ENCODE measurements at places on chromosomes 3 and 15.

GRCh38 chr3:111594205-111594604 lies 941 bp downstream of the ZBED2 start:
- no peak for DNase-seq

DNA sequence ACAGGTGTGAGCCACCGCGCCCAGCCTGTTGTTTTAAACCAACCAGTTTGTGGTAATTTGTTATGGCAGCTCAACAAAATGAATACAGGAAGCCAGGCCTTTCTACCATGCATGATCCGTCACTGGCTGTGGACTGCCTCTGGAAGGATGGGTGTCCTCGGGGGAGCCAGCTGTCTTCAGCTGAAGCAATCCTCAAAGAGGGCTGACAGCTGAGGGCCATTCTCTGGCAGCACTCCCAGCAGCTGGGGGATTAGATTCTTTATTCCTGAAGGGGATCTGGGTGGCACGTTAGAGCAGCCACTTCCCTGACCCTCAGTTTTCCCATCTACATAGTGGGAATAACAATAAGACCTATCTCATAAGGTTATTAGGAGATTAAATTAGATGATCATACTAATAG lies 24.4 kb downstream of the POLR2M start:
- no peak for DNase-seq

GRCh38 chr3:108125550-108126071 lies 34.8 kb upstream of the CD47 start:
- DNase-seq = no peak

DNA sequence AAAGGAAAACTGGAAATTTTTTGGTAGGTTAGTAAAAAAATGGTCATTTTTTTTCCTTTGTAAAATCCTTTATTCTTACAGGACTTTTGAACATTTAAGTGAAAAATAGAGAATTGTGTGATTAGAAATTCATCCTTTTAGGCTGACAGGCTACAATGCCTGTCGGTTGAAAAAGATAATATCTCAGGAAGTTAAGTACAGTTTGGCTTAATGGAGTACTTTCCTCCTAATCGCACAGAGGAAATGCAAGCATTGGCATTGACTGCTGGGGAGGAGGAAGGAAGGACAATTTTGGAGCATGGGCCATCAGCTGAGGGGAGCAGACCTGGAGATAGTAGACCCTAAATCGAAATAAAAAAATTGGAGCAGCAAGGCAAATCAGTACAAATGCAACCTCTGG lies 135.1 kb upstream of the ICE2 start:
- no peak for DNase-seq

DNA sequence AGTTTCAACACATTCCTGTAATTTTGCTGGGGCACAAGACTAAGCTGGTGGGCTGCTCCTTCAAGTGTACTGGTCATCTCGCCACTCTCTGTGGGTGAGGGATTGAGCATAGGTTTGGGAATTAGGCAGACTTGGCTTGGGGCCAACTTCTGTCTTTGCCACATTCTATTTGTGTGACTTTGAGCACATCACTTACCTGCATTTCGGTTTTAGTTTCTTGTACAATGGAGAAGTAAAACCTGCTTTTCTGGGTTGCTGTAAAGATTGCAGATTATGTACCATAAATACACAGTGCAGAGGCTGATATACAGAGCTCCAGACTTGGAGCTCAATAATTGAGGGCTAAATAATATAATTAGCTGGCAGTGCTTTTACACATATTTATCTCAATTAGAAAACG lies 162.1 kb downstream of the C3orf38 start:
- no peak for DNase-seq

- DNase-seq = no peak
Measured at GRCh38 chr15:70466305-70466704, 297.1 kb downstream of the UACA start.

DNA sequence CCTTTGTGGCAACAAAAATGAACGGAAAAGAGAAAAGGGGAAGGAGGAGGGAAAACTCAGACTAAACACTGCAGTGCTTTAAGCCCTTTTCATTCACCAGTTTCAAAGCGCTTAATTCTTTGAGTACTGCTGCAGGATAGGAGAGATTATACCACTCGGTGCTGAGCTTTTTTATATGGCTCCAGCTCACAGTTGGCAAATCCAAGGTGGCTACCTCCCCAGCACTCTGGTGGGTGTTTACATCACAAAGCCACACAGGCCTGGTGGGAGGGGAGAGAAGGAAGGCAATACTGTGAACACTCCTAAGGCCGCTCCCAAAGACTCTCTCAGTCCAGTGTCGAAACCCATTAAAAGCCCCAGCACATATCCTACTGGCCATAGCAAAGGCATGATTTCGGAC lies 191.4 kb downstream of the STT3B start:
- DNase-seq = no peak

DNA sequence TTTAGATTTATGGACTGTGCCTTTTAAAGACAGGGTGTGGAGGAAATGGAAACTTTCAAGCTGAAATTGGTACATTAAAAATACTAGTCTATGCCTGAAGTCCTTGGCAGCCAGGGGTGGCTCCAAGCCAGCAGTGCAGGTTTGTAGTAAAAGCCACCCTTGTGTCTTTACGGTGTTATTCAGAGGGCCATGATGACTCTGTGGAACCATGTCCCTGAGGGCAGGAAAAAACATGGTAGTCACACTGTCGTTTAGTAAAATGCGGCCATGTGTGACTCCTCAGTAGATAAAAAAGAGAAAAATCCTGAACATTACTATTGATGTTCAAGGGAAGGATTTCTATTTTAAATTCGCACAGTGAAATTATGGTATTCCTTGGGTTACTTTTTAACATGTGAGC lies 2.7 kb downstream of the FAN1 start:
- no peak for DNase-seq

DNA sequence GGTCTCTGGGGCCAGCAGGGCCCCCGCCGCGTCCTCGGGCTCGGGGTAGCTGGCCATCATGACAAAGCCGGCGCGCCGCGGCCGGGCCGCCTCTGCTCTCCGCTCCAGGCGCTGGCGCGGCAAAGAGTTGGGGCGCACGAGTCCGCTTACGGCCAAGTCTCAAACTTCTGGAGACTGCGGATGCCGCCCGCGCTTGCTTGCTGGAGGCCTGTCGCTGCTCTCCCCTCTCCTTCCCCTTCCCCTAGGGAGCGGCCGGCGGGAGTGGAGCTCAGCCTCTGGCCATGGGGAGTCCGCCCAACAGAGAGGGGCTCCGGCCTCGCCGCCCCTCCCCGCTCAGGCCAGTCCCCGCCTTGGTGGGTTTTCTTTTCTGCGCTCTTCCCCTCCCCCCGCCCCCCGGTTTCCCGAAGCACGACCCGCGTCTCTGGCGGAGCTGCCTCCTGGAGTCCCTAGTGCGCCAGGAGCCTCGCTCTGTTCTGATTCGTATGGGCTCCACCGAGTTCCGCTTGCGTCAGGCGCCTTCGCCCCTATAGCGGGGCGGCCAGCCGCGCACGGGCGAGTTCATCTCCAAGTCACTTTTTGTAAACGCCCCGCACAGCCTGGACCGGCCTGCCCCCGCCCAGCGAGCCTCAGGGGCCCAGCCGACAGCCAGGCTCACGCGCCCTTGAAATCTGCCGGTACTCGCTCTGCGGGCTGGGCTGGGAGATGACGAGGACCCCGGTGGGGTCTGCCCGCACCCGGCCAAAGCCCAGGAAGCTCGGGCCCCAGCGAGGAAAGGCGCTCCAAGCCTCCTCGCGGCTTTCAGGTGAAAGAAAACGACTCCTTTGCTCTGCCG lies at the start of the genes FOXL2 and FOXL2NB:
Gene FOXL2, minus strand, starts transcription at position 475 of the 832 bp plus-strand sequence. Its CDS starts 415 bp downstream, at position 60.
Gene FOXL2NB, plus strand, starts transcription at position 555 of the 832 bp plus-strand sequence. Its CDS starts 148 bp downstream, at position 703.
- peak; percentile 43 for DNase-seq

GRCh38 chr3:136336329-136337100 lies 86.4 kb downstream of the PCCB start:
- no peak for DNase-seq

GRCh38 chr3:138578961-138579574 lies 15.0 kb downstream of the CEP70 start:
- DNase-seq = no peak

DNA sequence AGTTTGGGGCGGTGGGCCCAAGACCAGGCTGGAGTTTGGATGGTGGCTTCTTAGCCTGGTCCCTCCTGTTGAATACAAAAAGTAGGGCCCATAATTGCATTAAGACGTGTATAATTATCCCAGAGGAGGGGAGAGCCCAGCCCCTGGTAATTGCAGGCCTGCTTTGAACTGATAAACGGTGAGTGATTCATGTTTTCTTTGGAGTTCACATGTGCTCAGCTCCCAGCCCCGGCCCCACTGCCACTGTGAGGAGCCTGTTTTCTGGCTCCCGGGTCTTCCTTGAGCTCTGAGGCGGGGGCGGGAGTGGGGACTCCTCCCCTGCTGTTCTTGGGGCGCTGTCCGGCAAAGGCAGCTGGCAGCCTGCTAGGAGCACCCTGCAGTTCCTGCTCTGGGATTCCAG lies 3.1 kb downstream of the PLXNA1 start:
- no peak for DNase-seq

DNA sequence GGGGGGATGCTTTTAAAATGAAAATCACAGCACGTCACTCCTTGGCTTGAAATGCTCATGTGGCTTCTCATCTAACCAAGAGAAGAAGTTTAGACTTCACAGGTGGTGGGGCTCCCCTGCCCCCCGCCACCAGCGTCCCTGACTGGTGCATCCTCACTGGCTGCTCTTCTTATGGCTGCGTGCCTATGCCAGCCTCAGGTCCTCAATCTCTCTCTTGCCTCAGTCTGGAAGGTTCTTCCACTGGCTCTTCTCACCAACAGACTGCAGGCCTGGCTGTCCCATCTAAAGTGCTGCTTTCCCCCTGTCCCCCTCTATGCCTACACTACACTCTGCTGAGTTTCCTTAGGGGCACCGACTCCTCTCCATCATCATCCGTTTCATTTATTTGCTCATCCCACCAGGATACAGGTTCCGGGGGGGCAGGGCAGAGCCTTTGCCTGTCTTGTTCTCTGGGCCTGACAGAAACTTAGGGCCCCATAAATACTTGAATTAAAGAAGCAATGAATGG lies 20.6 kb downstream of the ABTB1 start:
- no peak for DNase-seq

- no peak for DNase-seq
Measured at GRCh38 chr15:40142428-40142827, 18.4 kb upstream of the BUB1B start.

- no peak for DNase-seq
Measured at GRCh38 chr3:154314152-154314551, 10.1 kb downstream of the DHX36 start.

DNA sequence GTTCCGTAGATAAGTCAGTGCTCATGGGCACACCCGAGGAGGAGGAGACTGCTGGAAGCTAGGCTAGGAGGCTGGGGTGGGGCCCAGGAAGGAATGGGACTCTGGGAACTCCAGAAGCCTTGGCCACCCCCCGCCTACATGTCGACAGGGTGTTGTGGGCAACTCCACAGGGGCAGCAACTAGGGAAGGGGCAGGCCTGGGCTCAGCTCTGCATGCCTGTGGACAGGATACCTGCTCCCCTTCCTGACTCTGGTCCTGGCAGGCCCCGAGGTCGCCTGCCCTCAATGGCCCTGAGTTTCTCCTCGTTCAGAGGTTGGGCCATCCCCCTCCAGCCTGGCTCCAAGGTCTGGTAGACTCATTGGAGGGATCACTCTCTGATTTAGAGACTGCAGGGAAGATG lies 138.9 kb upstream of the LINGO1 start:
- DNase-seq = no peak

GRCh38 chr3:126537730-126538281 lies 13.9 kb downstream of the CHST13 start:
- no peak for DNase-seq

DNA sequence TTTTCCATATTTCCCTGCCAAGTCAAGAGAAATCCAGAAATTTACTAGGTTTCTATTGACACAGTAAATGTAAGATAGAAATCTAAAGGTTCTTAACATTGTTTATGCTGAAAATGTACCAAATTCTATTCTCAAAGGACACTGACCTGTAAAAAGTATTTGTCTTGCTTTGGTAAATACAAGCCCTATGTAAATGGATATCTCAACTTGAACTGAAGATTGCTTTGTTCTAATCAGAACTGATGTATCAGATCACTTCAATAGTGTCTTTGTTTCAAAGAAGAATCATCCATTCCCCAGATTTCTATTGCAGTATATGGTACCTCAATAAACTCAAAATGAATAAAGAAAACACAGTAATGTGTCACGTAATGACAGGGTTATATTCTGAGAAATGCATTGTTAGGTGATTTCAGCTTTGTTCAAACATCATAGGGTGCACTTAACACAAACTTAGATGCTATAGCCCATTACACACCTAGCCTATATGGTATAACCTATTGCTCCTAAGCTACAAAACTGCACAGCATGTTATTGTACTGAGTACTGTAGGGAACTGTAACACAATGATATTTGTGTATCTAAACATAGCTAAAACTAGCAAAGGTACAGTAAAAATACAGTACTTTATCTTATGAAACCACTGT lies 143.5 kb upstream of the NECTIN3 start:
- no peak for DNase-seq

GRCh38 chr3:171277456-171278298 lies 182.5 kb downstream of the TNIK start:
- no peak for DNase-seq

- DNase-seq = no peak
Measured at GRCh38 chr15:41789236-41789635, 15.0 kb downstream of the MAPKBP1 start.

GRCh38 chr15:89330119-89330518 lies 4.5 kb downstream of the POLG start:
- DNase-seq = no peak

GRCh38 chr3:4501437-4501836 lies 8.3 kb downstream of the ITPR1 start:
- no peak for DNase-seq

DNA sequence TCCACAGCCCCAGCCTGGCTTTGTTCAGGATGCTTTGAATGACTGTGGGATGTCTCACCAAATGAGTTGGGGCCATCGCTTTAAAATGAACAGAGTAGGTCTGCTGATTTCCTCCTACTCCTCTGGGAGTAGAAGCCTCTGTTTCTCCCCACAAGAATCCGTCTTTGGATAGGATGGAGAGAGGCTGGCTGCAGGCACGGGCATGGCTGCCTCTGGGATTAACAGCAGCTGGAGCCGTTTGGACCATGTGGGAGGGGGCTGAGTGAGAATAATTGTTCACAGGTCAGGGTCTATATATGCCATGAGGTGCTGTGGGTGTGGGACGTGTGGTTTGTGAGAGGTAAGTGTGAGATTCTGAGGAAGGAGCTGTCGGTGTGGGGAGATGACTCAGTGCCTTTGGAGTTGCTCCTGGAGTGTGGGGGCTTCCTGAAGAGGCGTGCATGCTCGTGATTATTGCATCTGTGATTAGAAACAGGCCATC lies 48.0 kb upstream of the APEH start:
- DNase-seq = no peak

GRCh38 chr3:124611520-124611919 lies 118.7 kb upstream of the UMPS start:
- no peak for DNase-seq

GRCh38 chr15:51760805-51761204 lies 9.4 kb downstream of the TMOD2 start:
- DNase-seq = no peak

DNA sequence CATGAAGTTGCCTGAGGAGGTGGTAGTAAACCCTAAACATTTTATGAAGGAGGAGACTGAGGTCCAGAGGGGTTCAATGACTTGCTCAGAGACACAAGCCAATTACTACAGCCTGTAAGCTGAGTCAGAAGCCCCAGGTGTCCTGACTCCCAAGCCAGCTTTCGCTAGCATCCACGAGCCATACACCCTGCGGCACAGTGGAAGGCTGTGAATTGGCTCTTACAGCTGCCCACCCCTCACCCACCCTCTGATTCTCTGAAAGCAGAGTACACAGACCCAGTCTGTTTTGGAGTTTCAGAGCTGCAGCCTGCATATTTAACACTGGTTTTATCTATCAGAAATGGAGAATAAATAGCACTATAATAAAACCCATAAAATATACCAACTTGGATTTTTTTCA lies 253.4 kb downstream of the IGSF11 start:
- DNase-seq = no peak

Measured in suppressor macrophage (primary cell).